Ecto neural progenitor cell (in vitro differentiated cells): ENCODE measurements at places on chromosomes 6 and 20.

- peak; percentile 15 for DNase-seq
These were observed 117.8 kb upstream of the KCNG1 start for GRCh38 chr20:51140671-51141070.

DNA sequence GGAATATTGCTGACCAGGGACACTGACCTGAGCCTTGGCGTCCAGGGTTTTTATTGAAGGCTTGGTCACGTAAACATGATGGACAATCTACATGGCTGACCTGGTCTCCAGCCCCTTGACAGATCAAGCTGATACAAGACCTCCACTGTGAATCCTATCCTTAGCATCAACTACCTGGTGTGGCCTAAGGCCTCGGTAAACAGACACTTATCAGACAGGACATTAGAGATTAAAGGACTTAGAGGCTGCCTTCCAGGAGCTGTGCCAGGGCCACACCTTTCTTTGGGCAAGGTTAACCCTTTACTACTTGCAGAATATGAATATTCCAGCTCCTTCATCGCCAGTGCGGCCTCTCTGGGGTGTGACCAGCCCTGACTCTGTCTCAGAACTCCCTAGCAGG, 104.9 kb upstream of the FOXA2 start:
- no peak for DNase-seq

DNA sequence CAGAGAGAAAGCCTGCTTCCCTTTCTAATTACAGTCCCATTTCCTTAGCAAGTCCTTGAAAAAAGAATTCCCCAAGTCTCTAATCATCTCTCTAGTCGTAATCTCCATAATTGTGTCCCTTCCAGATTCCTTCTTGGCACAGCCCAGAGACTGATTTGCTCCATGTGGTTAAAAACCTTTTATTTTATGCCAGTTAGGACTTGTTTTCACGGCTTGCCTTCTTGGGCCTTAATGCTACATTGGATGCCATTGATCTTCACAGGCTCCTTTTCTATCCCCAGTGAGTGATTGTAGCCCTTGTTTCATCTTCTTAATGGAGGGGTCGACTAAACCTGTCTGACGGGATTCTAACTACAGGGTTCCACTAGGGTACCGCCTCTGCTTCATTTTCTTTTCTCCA, 650.6 kb upstream of the ARID1B start:
- no peak for DNase-seq

DNA sequence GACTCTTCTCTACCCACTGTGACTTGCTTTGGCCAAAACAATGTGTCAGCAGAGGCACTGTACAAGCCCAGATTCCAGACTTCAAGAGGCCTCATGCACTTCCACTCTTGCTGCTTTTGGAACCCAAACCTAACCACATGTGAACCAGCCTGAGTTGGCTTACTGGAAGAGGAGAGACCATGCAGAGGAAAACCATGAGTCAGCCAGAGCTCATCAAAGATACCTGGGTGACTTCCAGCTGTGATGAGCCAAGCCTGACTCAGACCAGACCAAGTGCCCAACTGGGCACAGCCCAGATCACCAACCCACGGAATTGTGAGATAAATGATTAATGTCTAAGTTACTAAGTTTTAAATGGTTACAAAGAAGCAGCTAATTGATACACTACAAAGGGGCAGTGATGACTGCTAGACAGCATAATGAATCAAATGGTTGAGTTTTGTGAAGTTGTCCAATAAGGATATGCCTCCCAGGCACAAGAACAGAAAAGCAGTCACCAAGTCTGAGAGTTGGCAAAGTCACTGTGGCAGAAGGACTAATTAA, 16.2 kb upstream of the BEND6 start:
- no peak for DNase-seq

DNA sequence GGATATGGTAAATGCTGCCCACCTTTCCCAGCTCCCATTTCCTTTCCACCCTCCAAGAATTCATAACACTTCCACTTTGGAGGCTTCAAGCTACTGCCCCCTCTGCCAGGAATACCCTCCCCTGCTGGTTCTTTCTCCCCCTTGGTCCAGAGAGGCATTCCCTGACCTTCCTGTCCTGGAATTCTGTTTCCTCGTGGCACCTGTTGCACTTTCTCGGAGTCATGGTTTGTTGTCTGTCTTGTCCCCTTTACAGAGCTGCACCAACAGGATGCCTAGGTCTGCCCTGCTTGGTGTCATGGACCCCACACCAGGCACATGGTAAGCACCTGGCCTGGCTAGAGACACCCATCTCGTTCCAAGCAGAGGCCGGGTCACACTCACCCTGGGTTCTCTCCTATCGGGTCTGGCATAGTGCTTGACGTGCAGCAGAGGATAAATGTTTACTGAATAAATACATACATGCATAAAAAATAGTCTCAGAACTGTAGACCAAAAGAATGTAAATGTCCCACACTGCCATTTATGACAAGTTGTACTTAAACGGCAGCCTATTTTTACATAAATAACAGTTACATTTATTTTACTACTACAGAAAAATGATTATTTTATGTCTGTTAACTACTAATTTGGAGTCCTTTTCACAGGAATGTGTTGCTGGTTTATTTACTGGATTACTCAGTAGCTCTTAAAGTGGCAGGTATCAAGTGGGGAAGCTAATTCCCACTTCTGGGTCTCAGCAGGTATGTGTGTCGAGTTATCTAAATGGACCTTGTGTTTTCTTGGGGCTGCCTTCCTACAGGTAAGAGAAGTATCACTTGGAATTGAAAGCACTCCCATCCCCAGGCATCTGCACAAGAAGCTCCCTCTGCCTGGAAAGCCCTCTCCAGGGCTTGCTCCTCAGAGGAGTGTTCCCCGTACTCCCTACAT, 69.3 kb downstream of the KIF13A start:
- DNase-seq, result no peak

DNA sequence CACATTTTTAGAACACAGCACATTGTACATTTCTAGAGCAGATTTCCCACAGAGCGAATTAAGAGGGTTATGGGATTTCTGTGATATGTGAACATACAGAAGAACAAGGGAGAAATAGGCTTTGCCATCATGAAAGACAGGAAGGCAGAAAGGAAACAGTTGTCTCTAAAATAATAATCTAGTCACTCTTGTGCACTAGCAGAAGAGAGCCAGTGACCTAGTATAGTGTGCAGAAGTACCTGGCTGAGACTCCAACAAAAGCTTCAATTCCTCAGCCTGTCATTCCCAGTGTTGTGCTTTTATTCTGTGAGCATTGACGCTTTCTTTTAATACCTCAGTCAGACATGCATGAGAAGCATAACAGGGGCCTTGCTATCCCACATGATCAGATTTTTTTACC, 17.8 kb upstream of the DCBLD1 start:
- DNase-seq, result no peak
